CD4-positive, alpha-beta T cell treated with Interleukin-4 for 4 hours (primary cell): ENCODE measurements at places on chromosomes 16 and 17.

DNA sequence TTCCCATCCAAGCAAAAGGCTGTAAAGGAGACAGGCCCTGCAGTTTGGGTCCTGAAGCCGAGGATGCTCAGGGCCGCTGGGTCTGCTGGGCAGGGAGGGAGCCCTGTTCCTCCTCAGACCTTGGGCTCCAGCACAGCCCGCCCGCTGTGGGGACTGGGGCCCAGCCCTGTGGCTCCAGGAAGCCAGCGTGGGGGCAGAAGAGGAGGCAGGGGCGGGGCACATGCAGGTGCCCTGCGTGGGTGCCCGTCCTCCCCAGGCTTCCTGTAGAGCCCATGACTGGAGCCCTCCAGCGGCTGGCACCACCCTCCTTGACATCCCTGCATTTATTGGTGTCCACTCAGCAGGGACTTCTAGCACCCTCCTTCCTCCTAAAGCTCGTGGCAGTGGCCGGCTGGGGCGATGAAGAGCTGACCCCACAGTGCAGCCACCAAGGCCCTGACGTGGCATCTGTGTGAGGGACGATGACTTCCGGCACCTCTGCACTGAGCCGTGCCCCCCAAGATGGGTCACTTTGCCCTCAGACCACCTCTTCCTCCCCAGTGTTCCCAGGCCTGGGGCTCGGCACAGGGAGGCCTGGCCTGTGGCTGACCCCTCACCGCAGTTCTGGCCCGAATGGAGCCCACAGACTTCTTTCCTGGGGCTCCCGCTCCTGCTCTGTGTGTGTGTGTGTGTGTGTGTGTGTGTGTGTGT lies 9.9 kb downstream of the PRSS27 start:
- no peak for DNase-seq

GRCh38 chr17:40344421-40345160 lies 19.9 kb downstream of the GJD3 start:
- no peak for DNase-seq

GRCh38 chr17:19460700-19461099 lies 49.7 kb downstream of the RNF112 start:
- no peak for DNase-seq

GRCh38 chr17:1108478-1108764 lies 71.4 kb downstream of the ABR start:
- DNase-seq, result no peak

DNA sequence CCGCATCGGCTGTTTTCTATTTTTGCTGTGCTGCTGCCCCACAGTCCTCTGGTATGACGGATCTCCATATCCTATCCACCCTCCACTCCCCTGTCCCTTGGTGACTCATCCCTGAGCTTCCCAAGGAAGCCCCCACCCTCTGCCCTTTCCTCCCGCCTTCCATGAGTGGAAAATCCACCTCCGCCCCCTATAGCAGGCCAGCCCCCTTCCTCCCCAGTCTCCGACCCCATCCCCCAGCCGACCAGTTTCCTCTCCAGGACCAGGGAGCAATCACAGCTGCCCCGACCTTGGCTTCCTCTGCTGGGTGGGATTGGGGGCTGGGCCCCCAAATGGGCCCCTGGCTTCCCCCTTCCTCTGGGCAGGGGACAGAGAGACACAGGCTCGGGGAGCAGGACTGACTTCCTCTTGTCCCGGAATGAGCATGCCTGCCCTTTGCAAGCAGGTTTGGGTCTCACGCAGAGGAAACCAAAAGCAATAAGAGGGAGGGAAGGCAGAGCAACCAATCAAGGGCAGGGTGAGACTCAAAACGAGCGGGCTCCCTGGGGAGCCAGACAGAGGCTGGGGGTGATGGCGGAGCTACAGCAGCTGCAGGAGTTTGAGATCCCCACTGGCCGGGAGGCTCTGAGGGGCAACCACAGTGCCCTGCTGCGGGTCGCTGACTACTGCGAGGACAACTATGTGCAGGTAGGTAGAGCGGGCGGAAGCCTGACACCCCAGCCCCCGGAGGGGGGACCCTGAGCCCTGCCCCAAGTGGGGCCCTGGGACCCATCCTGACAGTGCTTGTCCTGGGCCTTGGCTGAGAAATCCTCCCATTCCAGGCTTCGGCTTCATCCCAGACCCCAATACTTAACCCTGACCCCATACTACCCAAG lies at the start of the genes ABI3 and GNGT2:
Gene ABI3, plus strand, starts transcription at position 550 of the 872 bp plus-strand sequence. Its CDS starts 18 bp downstream, at position 568.
Gene GNGT2, minus strand, starts transcription at position 417 of the 872 bp plus-strand sequence. CDS start 3,152 bp downstream, outside the sequence.
- DNase-seq, result peak; percentile 70

DNA sequence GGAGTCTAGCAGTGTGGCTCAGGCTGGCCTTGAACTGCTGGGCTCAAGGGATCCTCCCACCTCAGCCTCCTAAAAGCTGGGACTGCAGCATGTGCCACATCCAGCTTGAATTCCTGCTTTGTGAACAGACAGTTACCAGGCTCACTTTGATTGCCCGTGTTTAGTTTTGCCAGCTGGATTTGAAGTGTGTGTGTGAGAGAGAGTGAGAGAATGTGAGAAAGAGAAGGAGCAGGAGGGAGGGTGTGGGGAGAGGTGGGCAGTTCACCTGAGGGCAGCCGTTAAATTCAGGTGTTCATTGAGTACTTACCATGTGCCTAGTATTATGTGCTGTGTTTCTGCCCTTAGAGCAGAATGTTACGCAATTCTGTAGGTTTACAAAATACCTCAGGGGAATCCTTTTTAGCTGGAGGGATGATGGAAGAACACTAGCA lies 4.7 kb downstream of the DUSP14 start:
- no peak for DNase-seq

DNA sequence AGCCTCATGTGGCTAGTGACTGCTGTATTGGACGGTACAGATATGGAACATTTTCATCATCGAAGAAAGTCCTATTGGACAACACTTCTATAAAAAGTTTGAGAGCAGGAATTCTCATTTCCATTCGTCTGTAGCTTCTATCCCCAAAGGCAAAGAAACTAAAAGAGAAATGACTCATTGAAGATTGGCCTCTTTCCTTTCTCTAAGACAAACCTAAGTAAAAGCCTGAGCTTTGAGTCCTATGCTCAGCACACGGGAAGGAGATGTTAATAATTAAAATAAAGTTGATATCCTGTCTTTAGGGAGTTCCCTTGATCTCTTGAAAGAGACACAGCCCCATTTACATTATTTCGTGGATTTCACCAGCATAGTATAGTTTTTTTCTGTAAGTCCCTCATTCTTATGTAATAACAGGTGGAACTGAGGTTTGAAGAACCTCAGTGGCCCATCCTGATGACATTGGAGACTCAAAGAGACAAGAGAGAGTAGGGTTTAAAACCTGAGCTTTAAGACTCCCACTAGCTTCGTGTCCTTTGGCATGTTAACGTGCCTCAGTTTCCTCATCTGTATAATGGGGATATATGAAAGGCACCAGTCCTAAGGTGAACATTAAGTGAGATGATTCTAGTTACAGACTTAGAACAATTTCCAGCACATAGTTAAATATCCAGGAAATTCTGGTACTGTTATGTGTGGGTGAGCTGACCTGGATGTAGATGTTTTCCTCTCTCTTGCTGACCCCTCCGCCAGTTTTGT lies 174.0 kb downstream of the IRX3 start:
- DNase-seq, result no peak

- no peak for DNase-seq
Observed at GRCh38 chr17:42347198-42347597, 41.0 kb downstream of the STAT3 start.

- no peak for DNase-seq
Observed at GRCh38 chr17:10195090-10195805, 3.2 kb downstream of the GAS7 start.

- DNase-seq, result no peak
Observed at GRCh38 chr16:61182391-61182790, 853.8 kb downstream of the CDH8 start.

DNA sequence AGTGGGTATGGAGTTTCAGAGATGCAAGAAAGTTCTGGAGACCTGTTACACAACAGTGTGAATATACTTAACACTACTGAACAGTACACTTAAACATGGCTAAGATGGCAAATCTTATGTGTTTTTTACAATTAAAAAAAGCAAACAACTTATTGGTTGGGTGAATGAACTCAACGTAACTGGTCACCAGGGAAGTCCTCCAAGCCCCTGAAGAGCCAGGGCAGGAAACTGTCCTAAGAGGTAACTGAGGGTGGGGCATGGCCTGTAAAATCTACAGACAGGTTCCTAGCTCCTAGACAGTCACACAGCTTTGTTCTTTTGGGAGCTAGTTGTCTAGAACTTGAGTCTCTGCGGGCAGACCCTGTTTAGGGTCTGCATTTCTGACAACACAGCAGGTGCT lies 10.3 kb downstream of the CSF3 start:
- DNase-seq, result no peak

- DNase-seq, result no peak
Observed at GRCh38 chr17:27489045-27489715, 32.9 kb downstream of the KSR1 start.

- no peak for DNase-seq
Observed at GRCh38 chr17:59328601-59329000, 2.9 kb upstream of the YPEL2 start.

- no peak for DNase-seq
Observed at GRCh38 chr17:2808367-2809335, 12.4 kb downstream of the RAP1GAP2 start.

DNA sequence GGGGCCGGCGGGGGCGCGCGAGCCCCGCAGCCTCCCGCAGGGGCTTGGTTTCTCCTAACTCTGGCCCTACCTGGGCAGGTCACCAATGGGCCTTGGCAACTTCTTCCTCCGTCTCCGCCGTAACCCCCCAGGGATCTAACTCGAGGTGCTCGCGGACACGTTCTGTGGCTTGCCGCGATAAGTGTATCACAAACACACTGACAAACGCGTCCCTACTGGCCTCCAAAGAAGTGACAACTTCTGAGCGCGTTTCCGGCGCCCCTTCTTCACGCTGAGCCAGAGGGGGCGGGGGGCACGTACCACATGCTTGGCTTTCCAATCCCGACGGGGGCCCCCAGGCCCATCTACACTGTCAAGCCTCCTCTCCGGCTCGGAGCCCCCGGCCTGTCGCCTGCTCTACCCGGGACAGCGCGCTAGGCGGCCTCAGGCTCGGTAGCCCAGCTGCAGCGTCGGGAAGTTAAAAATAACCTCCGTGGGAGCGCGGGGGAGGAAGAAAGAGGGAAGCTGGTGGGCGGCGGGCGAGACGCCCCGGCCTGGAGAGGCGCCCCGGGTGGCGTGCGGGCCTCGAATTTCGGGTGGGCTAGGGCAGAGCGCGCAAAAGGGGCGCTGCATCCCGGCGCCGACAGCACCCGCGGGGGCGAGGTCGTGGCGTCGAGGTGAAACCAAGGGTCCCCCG lies 725 bp upstream of the SPHK1 start:
- DNase-seq, result peak; percentile 18

GRCh38 chr16:66152823-66153393 lies 213.6 kb upstream of the CDH5 start:
- no peak for DNase-seq
